ENCODE measurements at places on chromosomes 3 and 15.

GRCh38 chr3:185046603-185047002 is 106.3 kb downstream of the C3orf70 start:
- no peak for DNase-seq

DNA sequence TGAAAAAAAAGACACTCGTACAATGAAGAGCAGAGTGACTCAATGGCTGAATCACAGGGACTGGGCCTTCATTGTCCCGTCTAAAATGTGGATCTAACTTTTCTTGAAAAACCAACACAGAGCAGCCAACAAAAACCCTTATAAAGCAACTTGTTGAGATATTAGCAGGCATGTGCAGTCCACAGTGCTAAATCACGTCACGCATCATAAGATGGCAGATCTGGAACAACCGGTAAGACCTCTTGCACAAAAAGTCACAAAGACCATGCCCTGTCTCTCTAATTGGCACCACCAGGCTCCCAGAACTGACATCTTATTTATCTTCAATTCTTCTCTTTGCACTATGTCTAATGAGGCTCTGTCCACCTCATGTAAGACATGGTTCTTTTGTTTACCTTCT is 177.0 kb downstream of the MAGI1 start:
- DNase-seq, result no peak

DNA sequence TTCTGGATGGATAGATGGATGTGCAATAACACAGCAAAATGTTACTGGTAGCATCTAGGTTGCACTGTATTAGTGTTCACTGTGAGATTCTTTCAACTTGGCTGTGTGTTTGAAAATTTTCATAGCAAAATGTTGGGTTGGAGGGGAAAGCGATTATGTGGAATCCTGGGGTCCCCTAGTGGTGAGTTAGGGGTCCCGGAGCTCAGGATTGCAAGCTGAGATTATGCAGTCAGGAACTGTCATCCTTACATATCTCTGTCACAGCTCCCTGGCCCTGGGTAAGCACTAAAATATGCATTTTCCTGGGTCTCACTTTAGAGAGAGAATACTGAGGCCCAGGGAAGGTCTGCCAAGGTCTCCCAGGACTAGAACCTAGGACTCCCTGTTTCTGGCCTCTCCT is 77.2 kb downstream of the CEMIP start:
- DNase-seq, result no peak

- DNase-seq, result no peak
Measured at GRCh38 chr15:36912311-36912712, 188.0 kb downstream of the MEIS2 start.

- DNase-seq, result no peak
Measured at GRCh38 chr3:112143689-112144088, 10.6 kb upstream of the GCSAM start.

- DNase-seq, result no peak
Measured at GRCh38 chr3:10763248-10763620, 52.8 kb upstream of the SLC6A11 start.

DNA sequence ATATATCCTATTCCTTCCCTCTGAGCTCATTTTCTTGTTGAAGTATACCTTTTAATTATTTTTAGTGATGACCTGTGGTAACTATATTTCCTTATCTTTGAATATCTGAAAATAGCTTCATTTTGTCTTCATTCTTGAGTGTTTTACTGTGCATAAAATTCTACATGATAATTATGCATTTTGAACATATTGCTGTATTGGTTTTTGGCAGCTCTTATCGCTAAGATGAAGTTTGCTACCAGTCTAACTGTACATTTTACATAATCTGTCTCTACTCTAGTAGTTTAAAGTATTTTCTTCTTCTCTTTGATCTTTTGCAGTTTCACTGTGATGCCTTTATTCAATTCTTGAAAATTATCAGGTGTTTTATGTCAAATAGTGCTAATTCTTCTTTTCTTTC is 189.5 kb downstream of the ISL2 start:
- no peak for DNase-seq

- DNase-seq, result no peak
Measured at GRCh38 chr3:50339485-50340146, 1.0 kb downstream of the RASSF1 start.

- no peak for DNase-seq
Measured at GRCh38 chr3:133475245-133476010, 75.6 kb downstream of the BFSP2 start.

GRCh38 chr3:152842413-152842812 is 7.5 kb downstream of the P2RY1 start:
- DNase-seq, result no peak

DNA sequence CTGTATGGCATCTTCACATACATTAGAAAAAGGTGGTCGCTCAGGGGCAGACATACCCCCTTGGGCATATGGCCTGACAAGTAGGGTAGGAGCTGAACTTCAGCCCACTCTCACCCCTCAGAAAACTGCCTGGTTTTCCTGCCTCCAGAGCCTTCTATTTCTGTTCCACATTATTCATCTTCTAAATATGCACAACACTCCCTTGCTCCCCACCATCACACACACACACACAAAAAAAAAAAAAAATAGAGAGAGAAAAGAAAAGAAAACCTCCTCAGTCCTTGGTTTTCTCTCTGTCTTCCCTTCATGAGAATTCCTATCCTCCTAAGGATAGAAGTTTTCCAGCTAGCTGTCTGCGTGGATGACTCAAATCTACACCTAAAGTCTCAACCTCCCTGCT is 5.6 kb upstream of the ROPN1 start:
- no peak for DNase-seq

DNA sequence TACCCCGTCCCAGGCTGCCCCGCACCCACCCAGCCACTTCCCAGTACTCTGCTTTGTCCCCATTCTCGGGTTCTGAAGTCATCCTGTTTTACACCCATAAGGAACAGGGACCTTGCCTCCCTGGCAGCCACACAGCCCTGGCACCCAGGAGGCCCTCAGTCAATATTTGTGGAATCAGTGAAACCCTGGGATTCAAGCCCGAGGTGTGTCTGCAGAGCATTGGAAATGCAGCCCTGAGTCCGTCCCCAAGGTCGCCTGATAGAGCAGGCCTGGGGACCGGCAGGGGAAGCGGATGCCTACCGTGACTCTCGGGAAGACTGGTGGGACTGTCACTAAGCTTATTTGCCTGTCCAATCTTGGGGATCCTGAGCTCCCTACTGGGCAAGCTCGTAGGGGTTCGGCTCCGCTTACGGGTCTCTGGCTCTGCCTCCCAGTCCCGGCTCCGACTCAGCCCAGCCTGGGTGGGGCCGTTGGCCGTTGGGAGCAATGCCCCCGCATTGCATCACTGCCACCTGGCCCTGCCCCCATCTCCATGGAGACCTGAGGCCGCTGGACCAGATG is 64.4 kb upstream of the TAMM41 start:
- DNase-seq, result no peak

GRCh38 chr3:61578667-61579367 is 17.4 kb downstream of the PTPRG start:
- DNase-seq, result no peak

DNA sequence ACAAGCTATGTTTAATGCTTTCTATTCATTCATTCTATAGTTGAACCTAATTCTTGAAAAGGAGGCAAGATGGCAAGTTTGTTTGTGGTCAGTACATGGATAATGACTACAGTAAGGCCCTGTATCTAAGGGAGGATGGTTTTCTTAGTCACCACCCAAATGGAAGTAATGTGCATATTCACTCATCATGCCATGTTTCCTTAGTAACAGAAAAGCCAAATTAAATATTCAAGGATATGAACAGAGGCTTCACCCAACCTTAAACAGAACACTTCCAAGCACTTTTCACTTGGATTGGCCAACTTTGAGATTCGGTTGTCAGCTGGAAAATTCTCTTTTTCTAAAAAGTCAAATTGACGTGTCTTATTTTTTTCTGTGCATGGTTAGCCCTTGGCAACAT is 805.3 kb upstream of the LMCD1 start:
- DNase-seq, result no peak

DNA sequence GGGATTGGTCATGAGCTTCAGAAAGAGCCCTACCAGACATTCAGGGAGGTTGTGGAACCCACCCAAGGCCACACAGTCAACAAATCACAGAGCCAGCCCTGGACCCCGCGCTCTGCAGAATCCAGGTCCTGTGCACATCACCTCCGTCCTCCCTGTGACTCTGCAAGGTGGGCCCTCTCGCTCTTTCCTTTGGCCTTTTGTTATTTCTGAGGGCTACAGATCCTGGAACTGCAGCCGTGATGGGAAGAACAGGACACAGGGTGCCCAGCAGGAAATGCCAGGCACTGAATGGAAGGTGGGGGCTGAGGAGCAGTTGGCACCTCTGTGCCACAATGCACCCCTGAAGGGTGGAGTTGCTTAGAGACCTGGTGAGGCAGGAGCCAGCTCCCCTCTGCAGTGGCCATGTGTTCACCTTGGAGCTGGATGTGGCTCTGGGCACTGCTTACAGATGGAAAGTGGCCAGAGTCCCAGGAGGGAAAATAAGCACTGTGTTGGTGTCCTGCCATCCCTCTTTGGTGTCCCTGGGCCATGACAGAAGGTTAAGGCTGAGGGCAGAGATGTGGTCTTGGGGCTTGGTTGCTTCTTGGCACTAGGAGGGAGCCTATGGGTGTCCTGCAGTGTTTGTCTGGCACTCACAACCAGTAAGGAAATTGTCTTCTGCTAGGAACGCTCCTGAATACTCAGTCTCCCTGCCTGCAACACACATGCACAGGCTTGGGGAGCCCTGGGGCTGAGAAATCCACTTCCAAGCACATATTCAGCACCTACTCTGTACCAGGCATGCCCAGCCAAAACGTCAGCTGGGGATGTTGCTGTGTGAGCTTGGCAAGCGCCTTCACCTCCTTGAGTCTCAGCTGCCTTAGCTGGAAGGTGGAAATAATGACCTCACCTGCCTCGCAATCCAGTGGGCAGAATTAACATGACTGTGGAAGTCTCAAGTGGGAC is 98.0 kb upstream of the SLC6A6 start:
- DNase-seq, result no peak

- DNase-seq, result no peak
Measured at GRCh38 chr3:169869484-169870220, at the start of gene LRRC31. Gene LRRC31, minus strand, starts transcription at chr3:169869935. Its CDS starts 128 bp downstream, at chr3:169869807.

GRCh38 chr3:80259736-80260135 is 491.9 kb upstream of the ROBO1 start:
- DNase-seq, result no peak
